A172 (cell line): ENCODE measurements at places on chromosomes 13 and 19. TPM values are rescaled to one million over a fixed set of nuclear protein-coding genes. Genes with fewer than 3 reads are reported as not detected.

DNA sequence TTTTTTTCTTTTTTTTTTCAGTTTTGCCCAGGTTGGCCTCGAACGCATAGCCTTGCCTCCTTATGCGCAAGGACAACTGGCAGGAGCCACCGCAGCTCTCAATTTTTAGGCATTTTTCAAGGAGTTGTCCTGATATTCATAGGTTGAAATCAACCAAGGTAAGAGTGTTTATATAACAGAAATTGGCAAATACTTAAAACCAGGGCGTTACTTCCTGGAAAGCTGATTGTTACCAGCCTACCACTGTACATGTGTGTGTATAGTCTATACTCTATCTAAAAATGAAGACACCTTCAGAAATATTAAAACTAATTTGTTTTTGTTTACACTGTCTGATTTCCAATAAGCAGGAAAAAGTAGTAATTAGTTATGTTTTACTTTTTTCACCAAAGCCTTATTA lies 39.2 kb downstream of the GPC6 start:
- no peak for DNase-seq

DNA sequence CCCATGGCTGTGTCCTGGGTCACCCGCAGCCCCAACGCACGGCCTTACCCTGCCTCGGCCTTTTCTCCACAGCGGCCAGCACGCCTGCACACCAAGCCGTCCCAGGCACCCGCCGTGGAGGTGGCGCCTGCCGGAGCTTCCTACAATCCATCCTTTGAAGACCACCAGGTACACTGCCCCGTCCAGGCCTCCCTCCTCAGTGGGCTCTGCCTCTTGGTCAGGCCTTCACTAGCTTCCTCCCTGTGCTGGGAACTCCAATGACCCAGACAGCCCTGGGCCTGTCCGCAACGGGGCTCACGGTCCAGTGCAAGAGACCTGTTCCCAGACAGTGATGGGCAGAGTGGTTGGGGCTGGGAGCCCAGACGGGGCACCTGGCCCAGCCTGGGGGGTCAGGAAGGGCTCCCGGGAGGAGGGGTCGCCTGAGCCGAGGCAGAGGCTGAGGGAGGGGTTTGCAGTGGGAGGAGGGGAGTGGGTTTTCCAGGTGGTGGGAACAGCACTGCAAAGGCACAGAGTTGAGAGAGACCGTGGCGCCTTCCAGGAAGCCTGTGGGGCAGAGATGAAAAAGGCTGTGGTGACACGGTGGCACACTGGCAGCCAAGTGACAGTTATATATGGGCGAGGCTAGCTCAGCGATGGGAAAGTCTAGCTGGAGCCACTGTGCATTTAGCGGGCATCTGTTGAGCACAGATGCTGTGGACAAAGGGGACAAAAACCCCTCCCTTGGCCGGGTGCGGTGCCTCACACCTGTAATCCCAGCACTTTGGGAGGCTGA lies 7.3 kb downstream of the NOP53 start:
- DNase-seq = no peak

Gene FPR3
- not detected in 2 replicates for total RNA-seq

Gene COL5A3
- 0.02 and 0.22 TPM in 2 replicates for total RNA-seq

GRCh38 chr13:46354156-46355087 lies 32.6 kb downstream of the RUBCNL start:
- DNase-seq = peak; percentile 92
